Ovary (tissue), 10 donors: ENCODE measurements at places on chromosomes 5 and 9.

DNA sequence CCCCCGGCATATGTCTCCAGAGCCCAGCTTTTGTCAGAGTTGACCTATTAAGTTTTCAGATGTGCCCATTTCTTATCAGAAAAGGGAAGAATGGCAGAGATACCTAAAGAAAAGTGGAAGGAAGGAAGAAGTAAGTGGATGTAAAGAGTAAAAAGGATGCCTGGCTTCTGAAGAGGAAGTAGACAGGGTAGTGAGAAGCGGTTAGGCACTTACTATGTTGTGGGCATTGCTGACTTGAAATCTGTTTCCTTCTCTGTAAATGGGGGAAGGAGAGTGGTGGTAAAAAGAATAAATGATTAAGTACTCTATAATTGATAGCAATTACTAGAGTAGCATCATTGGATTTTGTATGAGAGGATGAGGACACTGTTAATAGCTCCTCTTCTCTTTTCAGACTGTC is 9.9 kb downstream of the ANP32B start:
- no peak for DNase-seq

GRCh38 chr9:36820392-36820861 is 213.6 kb downstream of the PAX5 start:
- DNase-seq: no peak

- DNase-seq: no peak
These were observed 8.8 kb downstream of the MAPK9 start for GRCh38 chr5:180283026-180283615.

DNA sequence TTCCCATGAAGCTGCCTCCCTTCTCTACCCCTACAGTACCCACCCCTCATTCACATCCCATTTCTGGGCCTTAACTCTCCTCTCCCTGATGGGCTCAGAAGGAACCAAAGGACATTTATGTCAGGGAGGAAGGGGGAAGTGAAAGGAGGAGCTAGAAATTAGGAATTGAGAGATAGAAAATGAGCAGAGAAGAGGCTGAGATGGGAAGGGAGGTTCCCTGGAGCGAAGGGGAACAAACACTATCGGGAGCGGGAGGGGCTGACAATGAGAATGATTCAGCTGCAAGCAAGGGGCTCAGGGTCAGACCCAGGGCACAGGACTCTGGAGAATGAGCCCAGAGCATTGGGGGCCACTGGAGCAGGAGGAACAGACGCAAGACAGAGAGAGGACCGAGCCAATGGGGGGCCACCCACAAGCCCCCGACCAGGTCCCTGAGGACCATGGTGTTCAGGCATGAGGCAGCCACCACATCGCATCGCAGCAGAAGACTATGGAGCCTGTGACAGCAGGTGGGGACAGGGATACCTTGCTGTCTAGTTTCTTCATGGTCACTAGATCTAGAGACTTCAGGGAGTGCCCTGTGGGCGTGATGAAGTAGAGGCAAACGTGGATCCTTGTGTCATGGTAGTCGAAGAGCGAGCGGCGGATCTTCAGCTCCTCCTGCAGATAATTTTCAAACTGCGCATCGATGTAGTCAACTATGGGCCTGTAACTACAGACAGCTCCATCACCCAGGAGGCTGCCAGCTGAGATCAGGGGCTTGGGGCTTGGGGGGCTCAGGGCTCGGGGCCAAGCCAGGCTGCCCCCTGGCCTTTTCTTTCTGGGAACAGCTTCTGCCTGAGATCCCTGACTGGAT is 13.6 kb downstream of the SEPTIN8 start:
- DNase-seq: no peak

- DNase-seq: no peak
These were observed 25.7 kb downstream of the ZSWIM6 start for GRCh38 chr5:61357745-61358144.

GRCh38 chr5:150604894-150605440 is 35.5 kb upstream of the SYNPO start:
- no peak for DNase-seq

DNA sequence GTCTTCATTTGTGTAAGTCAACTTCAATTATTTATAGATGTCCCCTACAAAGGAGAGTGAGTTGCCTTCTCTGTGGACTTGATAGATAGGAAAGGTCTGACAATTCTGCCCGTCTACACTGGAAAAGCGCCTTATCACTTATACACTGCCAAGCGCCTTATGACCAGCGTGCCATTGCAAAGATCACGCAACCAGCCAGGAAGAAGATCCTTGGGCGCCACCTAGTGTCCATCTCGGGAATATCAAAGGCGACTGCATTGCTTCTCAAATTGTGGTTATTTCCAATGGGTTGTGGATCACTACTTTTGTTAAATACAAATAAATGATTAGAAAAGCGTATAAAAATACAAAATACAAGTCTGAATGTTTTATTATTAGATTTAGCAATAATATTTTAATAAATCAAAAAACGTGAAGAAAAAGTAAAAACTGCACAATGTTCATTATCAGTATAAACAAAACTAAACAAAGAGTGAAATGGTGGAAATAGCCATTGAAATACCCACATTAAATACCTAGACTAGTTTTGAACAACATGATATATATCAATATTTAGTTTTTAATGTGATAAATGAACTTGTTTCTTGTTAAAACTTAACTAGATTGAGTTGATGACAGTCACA is 27.8 kb downstream of the SUB1 start:
- DNase-seq: peak; percentile 71

- DNase-seq: peak; percentile 66
These were observed 151.8 kb upstream of the VLDLR start for GRCh38 chr9:2469681-2470221.

- no peak for DNase-seq
These were observed 345.0 kb downstream of the TMEM38B start for GRCh38 chr9:106039151-106039935.

GRCh38 chr5:96843140-96843539 is 33.2 kb upstream of the ERAP2 start:
- DNase-seq: no peak

DNA sequence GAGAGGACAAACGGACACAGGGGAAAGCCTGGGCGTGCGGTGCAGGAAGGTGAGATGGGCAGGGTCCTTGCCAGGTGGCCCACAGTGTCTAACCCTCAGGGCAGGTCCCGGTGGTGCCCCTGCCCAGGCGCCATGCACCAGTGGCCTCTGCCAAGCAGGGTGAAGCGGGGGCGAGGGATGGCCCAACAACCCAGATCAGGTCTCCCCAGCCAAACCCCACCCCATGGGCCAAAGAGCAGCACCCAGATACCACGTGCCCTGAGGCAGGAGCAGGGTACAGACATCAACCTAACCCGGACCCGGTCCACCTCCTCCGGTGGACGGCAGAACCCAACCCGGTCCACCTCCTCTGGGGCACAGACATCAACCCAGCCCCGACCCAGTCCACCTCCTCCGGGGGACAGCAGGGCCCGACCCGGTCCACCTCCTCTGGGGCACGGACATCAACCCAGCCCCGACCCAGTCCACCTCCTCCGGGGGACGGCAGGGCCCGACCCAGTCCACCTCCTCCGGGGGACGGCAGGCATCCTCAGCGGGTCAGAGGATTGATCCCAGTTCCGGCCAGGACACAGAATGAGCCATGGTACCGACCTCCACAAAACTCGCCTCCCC is 12.8 kb downstream of the SLC12A7 start:
- DNase-seq: no peak

DNA sequence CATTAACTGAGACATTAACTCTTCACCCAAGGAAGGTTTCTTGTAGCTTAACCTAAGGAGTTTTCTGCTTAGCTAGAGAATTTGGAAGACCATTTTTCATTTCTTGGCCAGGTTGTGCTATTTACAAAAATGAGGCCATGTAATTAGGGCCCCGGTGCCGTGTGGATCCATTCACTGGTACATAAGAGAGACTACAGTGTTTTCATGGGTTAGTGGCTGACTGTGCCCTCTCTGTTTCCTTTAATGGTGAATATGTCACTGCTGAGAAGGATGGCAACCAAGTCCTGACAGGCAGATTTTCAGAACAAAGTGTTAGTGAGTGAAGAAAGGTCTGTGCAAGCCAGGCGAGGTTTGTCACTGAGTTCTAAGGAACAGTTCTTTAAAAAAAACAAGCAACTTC is 15.4 kb downstream of the MEGF10 start:
- DNase-seq: no peak

DNA sequence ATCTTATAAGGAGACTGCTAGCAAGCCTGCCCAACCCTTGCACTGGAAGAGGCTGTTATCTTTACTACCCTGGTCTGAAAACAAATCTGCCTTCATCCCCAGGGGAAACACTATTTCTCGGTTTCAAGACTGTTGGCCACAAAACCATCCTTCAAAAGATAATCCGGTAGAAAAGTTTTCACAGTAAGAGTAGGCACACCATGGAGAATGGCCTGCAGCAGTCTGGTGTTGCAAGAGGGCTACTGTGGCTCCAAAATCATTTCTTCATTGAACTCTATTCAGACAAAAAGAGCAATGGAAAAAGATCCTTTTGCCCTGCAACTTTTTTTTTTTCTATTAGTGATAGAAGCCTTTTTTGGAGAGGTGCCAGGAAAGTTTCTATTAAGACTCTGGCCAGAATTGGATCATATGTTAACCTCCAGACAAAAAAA is 163.9 kb downstream of the ARHGEF28 start:
- no peak for DNase-seq

- DNase-seq: no peak
These were observed 18.1 kb downstream of the SLC1A1 start for GRCh38 chr9:4508246-4508906.

- no peak for DNase-seq
These were observed 457.3 kb downstream of the DMAC1 start for GRCh38 chr9:7342229-7342628.

GRCh38 chr9:132516911-132517310 is 65.5 kb upstream of the BARHL1 start:
- no peak for DNase-seq

DNA sequence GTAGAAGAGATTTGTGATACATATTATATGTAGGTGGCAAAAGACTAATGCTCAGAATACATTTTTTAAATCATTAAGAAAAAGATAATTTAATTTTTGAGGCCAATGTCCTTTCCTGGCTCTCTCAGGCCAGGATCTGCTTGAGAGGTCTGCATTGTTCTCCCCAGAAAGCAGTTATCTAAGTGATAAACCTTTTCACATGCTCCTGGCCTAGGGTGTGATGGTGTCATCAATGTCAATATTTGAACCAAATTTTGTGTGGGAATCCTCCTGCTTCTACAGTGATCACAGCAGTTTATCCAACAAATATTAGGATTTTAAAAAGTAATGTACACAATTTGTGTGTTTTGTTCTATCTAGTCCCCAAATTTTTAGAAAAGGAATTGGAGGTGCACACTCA is 166.6 kb downstream of the DIRAS2 start:
- no peak for DNase-seq

- DNase-seq: no peak
These were observed 45.4 kb downstream of the HACD4 start for GRCh38 chr9:20985851-20986600.

GRCh38 chr5:82105457-82105856 is 133.6 kb downstream of the ATG10 start:
- DNase-seq: no peak

DNA sequence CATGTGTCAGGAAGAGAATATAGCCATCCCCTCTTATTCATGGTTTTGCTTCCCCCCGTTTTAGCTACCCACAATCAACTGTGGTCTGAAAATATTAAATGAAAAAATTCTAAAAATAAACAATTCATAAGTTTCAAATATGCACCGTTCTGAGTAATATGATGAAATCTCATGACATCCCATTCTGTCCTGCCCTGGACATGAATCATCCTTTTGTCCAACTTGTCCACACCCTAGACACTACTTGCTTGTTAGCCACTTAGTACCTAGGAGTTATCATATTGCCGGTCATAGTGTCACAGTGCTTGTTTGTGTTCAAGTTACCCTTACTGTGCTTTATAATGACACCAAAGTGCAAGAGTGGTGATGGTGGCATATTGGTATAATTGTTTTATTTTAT is 113.5 kb downstream of the CAAP1 start:
- no peak for DNase-seq

- DNase-seq: no peak
These were observed 152.3 kb downstream of the NR3C1 start for GRCh38 chr5:143251190-143251589.

DNA sequence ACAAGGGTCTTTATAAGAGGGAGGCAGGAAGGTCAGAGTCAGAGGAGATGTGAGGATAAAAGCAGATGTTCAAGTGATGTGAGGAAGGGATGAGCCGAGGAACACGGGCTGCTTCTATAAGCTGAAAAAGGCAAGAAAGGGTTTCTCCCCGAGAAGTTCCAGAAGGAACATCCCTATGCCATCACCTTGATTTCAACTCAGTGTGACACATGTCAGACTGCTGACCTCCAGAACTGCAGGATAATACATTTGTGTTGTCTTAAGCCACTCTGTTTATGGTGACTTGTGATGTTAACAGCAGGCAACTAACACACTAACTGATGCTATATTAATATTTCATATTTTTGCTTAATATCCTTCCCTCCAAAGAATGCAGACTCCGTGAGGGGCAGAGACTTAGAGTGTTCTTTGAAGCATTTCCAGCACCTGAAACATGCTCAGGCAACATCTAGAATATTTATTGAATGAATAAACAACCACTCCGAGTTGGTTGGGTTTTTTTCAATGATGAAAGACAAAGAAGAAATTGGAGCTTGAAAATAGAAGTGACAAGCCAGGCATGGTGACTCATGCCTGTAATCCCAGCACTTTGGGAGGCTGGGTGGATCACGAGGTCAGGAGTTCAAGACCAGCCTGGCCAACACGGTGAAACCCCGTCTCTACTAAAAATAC is 77.6 kb upstream of the ADRA1B start:
- no peak for DNase-seq

DNA sequence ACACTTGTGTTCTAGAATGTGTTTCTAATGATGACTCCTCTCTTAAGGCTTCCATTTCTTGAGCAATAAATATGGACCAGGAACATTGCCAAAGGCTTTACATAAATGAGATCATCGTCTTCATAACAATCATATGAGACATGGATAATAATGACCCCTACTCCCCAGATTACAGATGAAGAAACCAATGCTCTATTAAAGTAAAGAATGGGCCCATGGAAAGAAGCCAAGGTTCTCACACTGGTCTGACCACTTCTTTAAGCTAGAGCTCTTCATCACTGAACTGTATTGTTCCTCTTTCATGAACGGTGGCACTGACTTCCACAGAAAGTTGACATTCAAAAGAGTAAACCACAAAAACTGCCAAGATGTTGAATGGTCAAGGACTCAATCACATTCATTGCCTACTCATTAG is 65.3 kb downstream of the MARCHF3 start:
- DNase-seq: no peak

- DNase-seq: no peak
These were observed 53.6 kb downstream of the RAB24 start for GRCh38 chr5:177249761-177250537.

GRCh38 chr5:68555907-68556681 is 340.5 kb downstream of the PIK3R1 start:
- DNase-seq: no peak

GRCh38 chr5:53151713-53152458 is 42.3 kb upstream of the MOCS2 start:
- DNase-seq: no peak

- DNase-seq: no peak
These were observed 6.7 kb upstream of the MTMR12 start for GRCh38 chr5:32319392-32319791.
